AG04450 (cell line): ENCODE measurements at places on chromosomes 4 and X.

DNA sequence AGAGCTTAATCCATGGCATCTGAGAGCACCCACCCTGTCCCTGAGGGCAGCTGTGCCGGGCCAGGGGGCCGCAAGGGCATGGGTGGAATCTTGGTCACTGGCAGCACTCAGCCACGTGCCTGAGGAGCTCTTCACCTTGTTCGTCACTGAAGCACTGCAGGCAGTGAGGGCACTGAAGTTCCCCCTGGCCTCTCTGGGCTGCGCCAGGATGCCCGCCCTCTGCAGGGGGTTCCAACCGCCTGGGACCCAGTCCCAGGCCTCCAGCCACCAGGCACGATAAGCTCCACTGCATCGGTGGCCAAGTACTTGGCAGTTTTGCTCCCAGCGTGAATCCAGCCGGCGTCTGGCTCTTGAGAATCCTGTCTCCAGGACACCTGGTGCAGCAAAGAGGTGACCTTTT, 96.4 kb upstream of the MED14 start:
- no peak for DNase-seq

- no peak for DNase-seq
These were observed 108.9 kb downstream of the DLG3 start for GRCh38 chrX:70553516-70553915.

GRCh38 chr4:99024481-99025275, 29.2 kb downstream of the METAP1 start:
- no peak for DNase-seq

DNA sequence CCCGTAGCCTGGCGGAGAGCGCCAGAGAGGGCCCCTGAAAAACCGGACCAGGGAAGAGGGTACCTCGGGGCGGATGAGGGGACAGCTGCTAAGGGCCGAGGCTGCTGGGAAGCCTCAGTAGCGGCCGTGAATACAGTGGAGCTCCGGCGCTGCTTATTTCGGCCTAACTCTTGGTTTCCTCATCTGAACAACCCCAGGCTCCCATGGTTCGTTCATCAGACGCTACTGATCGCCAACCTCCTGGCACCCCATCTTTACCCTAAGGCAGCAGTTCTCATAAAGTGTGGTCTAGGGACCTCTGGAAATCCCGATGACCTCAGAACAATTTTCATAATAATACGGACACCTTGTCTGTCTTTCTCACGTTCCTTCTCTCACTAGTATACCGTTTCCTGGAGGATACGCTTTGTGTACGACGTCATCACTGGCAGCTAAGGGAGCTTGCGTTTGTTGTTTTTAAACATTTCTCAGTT, 645 bp upstream of the RAB28 start:
- no peak for DNase-seq

DNA sequence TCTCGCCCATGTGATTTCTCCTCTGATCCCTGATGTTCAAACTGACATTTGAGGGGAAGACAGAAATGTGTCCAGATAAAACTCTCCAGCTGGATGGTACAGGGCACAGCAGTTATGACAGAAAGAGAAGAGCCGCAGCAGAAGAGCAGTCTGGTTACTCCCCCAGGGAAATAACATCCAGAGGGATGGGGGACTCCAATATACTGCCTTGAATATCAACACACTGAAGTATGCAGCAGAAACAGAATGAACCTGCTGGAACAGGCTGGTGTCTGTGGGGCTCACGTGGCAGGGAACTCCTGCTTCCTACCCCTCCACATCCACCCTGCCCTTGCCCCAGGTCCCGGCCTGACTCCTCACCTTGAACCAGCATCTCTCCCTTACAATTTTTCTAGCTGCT, 93.5 kb downstream of the MGST2 start:
- DNase-seq = no peak

GRCh38 chr4:168731006-168731636, 234.3 kb downstream of the PALLD start:
- no peak for DNase-seq

DNA sequence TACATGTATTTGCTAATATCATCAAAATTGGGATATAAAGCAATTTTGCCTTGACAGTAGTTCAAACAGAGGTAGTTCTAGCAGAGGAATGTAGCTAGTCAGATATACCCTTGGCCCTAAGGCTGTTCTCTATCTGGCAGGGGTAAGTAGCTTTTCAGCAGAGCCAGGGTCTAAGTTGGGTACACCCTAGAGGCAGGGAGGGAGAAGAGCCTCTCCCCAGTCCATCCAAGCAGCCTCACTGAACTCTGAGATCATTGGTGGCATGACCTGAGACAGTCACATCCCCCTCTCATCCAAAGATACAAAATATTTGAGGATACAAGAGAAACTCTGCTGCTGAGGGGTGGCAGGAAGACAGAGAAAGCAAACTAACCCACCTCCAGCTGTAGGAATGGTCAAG, 343.7 kb downstream of the DHX15 start:
- DNase-seq = no peak

DNA sequence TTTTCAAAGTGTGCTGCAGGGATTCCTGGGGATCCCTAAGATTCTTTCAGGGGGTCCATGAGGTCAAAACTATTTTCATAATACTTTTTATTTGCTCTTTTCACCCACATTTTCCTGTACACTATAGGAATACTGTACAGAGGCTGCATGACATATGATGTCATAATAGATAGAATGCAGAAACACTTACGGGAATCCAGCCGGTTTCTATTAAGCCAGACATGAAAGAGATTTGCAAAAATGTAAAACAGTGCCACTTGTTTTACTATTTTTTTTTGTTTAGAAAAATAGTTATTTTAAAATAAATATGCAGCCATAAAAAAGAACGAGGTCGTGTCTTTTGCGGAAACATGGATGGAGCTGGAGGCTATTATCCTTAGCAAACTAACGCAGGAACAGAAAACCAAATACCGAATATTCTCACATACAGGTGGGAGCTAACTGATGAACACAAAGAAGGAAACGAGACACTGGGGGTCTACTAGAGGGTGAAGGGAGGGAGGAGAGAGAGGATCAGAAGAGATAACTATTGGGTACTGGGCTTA, 5.0 kb downstream of the ZFX start:
- no peak for DNase-seq

- peak; percentile 56 for DNase-seq
These were observed 40.2 kb downstream of the SH3KBP1 start for GRCh38 chrX:19846995-19847790.

DNA sequence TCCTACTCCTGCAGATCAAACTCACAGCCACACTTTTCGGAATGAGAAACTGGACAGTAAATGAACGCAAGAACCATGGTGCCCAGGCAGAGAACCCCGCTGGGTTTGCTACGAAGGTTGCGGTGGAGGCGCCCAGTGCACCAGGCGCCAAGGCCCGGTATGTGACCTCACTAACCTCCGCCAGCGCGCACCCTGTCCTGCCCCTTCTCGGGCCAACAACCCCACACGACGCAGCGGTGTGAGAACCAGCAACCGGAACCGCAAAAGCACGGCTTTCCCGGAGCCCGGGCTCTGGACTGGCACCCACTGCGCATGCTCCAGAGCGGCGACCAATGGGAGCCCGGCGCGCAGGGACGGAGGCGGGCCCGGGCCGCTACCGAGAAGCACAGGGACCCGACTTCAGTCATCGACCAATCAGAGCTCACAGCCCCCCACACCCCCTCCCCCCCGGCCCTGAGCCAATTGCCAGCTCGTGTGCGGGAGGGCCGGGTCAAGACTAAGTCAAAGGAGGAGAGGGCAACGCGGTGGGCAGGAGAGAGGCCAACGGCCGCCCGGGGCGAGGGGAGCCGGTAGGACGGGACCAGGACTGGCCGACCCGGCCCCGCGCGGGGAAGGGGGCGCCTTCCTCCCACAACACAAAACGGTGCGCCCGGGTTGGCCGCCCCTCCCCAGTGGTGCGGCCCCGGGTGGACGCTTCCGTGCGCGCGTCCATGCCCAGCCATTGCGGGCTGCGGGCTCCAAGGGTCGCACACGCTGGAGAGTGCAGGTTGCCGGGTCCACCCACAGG, 7.3 kb upstream of the WAS start:
- peak; percentile 45 for DNase-seq

GRCh38 chr4:37889849-37890800, 759 bp upstream of the TBC1D1 start:
- no peak for DNase-seq

DNA sequence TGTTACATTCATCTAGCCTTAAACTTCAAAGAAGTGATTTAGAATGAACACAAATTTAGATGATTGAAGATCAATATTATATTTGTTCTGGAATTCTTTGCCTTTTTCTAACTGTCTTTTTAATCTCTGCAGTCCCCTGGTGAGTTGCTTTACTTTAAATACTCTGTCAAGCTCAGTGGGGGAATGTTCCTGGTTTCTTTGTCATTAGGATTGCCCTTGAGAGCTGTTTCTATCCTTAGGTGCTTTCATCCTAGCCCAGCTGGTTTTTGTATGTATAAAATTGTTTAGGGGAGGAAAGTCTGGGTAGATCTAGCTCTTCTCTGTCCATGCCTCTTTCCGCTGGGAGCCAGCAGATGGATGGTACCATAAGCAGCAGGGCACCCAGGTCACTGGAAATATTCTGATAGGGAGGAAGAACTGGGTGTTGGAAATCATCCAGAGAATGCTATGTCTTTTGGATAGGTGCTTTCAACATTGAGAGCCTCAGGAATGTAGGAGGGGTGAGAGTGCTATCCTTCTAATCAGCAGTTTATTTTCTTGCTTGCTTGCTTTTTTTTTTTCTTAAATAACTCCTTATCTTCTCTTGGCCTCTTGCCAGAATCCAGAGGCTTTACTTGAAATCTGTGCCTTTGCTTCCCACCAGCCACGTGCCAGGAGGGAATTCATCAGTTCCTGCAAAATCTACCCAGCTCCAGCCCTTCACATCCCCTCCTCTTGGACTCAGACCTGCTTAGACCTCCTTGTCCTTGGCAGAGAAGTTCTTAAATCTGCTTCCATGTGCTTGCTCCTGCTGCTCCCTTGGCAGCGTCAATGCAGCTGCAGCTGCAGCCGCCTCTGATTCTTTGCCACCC, 215.3 kb upstream of the ANXA3 start:
- DNase-seq = no peak

DNA sequence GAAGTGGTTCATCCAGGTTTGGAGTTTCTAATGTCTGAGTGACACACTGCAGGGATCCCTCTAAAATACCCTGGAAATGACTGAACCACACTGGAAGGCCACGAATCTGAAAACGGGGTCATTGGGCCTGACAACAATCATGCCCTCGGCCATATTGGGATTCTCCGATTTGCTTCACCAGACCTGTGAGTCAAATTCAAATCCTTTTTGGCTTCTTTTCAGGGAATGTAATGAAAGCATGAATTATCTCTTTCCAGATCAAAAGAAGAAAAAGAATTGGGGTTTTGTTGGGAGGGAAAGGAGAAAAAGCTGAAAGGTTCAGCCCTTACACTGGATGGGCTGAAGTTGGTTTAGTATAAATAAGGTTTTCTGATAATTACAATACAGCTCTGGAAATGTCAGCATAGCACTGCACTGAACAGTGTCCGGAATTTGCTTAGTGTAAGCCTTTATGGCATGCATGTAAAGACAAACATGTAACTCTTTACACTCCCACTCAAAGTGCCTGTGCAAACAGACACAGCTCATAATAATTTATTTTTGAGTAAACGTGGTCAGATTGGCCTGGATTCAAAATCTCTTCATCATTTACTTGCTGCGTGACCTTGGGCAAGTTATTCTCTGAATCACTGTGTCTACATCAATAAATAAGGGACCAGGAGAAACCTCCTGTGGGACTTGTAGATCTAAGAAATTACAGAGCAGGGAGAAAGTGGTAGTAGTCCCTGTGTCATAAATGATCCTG, 21.4 kb downstream of the CT47C1 start:
- no peak for DNase-seq
